ENCODE measurements at places on chromosomes 16 and 17. TPM values are rescaled to one million over a fixed set of nuclear protein-coding genes. Genes with fewer than 3 reads are reported as not detected.

GRCh38 chr17:65637786-65638185, 76.3 kb upstream of the AXIN2 start:
- DNase-seq = no peak

DNA sequence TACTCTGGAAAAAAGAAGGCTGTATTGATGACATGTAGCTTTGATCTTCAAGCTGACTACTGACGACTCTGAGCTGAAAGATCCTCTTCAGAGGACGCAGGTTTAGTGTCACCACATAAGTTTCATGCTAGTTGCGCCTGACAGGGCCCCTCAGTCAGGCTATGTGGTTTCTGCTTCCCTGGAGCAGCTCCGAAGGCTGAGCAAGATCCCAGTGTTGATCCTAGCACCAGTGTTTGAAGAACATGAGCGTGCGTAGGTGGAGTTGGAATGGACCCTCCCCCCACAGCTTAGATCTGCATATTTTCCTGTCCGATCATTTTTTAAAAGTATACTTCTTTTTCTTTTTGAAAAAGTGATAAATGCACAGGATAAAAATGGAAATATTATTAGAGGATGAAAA, 17.3 kb downstream of the BANP start:
- no peak for DNase-seq

The ATXN1L gene
- 16.9 TPM for total RNA-seq

The PLCG2 gene
- total RNA-seq = 7.6 TPM

DNA sequence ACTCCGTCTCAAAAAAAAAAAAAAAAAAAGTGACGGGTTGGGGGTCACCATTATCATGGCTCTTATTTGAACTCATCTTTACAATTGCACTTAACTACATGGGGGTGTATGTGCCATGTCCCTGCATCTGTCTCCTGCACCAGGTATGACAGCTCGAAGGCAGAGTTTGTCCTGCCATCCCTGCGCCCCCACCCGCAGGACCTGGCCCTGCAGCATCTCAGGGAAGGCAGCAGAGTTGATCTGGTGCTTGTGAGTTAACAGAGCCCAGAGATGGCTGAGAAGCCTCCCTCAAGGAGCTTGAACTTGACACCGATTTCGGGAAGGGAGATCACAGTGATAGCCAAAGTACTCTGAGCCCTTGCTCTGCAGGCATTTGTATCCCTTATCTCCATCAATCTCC, 44.8 kb downstream of the C16orf82 start:
- no peak for DNase-seq

The FA2H gene
- total RNA-seq = not detected

DNA sequence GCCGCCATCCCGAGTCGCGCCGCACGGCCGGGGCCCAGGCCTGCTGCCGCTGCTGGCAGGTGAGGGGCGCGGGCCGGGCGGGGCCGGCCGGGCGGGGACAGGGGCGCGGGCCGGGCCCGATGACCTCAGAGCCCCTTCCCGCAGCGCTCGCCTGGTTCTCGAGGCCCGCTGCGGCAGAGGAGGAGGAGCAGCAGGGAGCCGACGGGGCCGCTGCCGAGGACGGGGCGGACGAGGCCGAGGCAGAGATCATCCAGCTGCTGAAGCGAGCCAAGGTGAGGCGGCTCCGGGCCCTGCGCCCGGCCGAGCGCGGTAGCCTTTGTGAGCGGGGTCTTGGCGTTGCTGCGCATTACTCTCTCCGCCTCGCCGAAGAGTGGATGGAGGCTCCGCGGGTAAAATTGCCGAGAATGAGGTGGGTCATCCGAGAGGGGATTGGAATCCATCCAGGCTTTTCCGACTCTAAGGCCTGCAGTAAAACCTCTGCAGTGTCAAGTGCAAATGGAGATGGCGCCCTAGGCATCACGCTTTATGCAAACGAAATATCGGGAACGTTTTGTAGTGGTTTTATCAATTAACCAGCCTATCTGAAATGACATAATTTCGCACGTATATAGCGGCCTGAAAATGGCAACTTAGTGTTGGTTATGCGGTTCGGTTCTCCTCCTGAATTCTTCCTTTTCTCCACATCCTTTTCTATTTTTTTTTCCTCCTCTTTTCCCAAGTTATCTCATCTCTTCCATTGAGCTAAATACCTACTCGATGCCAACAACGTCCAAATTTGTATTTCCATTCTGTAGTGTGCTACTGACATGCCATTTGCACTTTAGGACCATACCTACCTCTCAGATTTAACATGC, 577 bp downstream of the TTC19 start:
- peak; percentile 69 for DNase-seq

GRCh38 chr16:67666559-67667452, at the start of the genes C16orf86 and ENKD1:
Gene C16orf86 (plus strand): TSS chr16:67666814. CDS start chr16:67666971, 157 bp downstream.
Gene ENKD1 (minus strand): TSS chr16:67666750. CDS start chr16:67666442, 308 bp downstream.
- peak; percentile 91 for DNase-seq

DNA sequence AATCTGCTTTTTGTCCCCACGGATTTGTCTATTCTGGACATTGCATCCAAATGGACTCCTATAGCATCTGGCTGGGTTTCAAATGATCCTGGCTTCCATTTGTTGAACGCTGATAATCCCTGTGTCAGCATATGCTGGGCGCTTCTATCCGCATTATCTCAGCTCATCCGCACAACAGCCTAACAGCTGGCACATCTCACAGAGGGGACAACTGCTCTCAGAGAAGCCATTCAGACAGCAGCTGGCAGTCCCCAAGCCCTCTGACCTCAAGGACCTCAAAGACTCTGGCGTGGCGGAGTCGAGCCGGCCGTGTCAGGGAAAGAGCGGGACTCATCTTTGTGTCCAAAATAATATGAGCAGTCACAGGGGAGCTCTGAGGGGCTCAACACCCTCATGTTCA, 82.3 kb downstream of the NT5M start:
- DNase-seq = no peak

The G6PC1 gene
- total RNA-seq = not detected

The CFAP119 gene
- 1.7 TPM for total RNA-seq

- no peak for DNase-seq
Observed at GRCh38 chr16:72425571-72426341, 253.8 kb upstream of the PMFBP1 start.

The CDH8 gene
- not detected for total RNA-seq

The C1QL1 gene
- total RNA-seq = 0.37 TPM

- DNase-seq = no peak
Observed at GRCh38 chr16:9412915-9413264, 321.4 kb downstream of the HAPSTR1 start.

DNA sequence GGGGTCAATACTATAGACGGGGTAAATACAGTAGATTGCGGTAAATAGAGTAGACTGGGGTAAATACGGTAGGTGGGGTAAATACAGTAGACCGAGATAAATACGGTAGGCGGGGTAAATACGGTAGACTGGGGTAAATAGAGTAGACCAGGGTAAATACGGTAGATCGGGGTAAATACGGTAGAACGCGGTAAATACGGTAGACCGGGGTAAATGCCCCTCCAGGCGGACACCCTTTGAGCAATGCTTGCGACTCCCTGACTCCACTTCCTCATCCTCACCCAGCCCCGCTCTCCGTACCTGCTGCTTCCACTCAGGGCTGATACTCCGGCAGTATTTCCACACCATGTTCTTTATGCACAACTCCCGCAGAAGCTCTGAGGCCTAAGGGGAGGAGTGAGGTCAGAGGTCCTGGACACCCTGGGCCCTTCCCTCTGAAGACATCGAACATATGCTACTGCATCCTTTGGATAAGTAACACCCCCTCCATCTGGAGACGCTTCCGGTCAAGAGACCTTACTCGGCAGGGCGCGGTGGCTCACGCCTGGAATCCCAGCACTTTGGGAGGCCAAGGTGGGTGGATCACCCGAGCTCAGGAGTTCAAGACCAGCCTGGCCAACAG, 13.3 kb upstream of the CRK start:
- no peak for DNase-seq

The QPRT gene
- total RNA-seq = 6.8 TPM

GRCh38 chr17:41464682-41465081, 2.5 kb downstream of the KRT32 start:
- no peak for DNase-seq

The AGRP gene
- not detected for total RNA-seq

- no peak for DNase-seq
Observed at GRCh38 chr17:4598776-4599504, 14.6 kb downstream of the SMTNL2 start.

The ANKRD40CL gene
- total RNA-seq = not detected

GRCh38 chr17:82449131-82449882, 1.2 kb downstream of the CYBC1 start:
- DNase-seq = peak; percentile 84

The WNT3 gene
- 0.09 TPM for total RNA-seq

DNA sequence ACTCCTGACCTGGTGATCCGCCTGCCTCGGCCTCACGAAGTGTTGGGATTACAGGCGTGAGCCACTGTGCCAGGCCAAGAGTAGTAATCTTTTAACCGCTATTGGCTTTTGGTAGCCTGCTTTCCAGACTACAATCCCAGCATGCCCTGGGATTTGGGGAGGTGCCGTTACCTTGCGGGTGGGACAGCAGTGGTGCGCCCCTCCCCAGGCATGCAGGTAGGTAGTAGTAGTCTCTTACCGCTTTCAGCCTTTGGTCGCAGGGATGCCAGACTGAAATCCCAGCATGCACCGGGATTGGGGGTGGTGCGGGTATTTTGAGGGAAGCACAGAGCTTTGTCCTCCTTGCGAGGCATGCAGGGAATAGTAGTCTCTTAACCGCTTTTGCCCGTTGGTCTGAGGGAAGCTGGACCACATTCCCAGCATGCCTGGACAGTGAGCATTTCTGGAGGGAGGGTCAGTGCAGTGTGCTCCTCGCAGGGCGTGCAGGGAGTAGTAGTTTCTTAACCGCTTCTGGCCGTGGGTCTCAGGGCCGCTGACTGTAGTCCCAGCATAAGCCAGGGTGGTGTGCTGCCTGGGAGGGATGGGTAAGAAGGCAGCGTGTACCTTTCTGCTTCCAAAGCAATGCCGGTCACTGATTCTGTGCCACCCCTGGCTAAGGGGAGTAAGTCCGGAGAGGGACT, 1686.8 kb downstream of the TP53TG3F start:
- no peak for DNase-seq

DNA sequence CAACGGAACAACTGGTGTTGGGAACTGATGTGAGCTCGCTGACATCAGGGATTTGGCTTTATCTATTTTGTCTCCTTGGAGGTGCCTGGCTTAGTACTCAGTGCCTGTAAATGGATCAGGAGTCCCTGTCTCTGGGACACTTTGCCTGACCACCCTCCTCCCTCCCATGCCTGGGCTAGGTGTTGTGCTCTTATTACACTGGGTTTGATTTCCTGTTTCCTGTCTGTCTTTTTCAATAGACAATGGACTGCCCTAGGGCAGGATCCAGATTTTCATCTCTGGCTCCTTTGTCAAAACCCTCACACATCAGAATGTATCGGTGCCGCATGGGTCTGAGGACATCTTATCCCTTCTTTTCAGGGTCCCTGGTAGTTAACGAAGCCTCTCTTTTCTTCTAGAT, 223.6 kb upstream of the ASIC2 start:
- no peak for DNase-seq

DNA sequence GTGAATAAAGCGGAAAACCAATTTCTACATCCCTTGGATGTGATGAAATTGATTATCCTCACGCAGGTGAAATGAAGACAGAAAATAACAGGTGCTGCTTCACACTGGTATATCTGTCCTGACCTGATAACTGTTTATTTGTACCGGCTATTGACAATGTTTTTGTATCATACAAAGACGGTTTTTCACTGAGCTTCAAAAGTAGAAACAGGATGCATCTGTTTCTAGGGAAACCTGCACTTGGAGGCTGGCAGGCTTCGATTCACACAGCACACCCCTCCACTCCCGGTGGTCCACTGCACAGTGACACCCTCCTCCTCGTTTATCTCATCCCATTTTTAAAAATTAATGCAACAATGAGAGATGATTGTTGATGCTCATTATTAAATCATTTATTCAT, 104.5 kb downstream of the CPPED1 start:
- no peak for DNase-seq

GRCh38 chr16:56779906-56780305, 50.0 kb downstream of the NUP93 start:
- no peak for DNase-seq

DNA sequence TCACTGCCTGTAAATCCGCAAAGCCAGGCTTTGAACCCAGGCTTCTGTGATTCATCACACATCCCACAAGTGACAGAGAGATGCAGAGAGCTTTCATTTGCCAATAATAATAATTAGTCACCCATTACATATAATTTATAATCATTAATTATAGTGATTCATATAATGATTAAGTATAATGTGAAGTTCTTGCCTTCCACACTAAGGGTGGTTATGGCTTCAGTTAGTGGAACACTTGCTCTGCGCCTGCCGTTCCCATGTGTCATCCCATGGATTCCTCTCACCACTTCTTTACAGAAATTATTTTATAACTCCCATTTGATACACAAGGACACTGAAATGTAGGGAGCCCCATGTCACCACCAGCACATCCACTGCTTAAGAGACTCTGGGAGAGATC, 39.8 kb upstream of the XYLT1 start:
- no peak for DNase-seq

The FAM171A2 gene
- total RNA-seq = 0.18 TPM

DNA sequence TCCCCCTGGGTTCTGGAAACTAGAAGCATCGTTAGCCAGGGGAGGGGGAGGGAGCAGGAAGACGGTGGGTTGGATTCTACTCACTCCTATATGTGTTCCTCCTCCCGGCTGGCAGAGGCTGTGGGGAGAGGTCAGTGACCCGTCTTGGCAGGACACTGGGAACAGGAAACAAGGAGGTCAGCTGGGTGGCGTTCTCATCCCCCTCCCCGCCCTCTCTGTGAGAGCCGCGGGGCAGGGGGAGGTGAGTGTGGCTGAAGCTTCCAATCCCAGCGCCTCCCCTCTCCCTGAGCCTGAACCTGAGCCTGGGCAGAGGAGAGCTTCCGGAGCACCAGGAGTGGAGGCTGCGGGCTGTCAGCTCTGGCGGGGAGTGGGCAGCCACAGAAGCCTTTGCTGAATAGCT, 12.5 kb downstream of the GPRC5C start:
- no peak for DNase-seq

DNA sequence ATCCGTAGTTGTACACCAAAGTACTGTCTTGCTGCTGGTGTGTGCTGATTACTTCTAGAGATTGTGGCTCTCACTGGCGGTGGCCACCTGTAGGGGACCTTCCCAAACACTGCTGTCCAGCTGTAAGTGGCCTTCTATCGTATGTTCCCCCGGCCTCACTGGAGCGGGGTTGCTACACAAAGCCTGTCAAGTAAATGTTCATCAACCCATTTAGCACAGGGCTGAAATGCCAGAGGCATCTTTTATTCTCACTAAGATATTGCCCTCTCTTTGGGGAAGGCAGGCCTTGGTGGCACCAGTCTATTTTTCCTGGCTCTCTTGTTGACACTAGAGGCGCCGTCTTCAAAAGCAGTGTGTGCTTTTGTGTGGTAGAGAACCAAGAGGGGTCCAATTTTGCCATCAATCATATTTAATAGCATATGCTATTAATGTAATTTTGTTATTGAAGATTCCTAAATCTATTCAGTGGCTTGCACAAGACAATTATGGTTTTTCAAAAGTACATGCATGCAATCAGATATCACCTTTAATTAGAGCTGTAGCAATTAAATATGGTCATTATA, 514.4 kb upstream of the SALL1 start:
- DNase-seq = no peak

DNA sequence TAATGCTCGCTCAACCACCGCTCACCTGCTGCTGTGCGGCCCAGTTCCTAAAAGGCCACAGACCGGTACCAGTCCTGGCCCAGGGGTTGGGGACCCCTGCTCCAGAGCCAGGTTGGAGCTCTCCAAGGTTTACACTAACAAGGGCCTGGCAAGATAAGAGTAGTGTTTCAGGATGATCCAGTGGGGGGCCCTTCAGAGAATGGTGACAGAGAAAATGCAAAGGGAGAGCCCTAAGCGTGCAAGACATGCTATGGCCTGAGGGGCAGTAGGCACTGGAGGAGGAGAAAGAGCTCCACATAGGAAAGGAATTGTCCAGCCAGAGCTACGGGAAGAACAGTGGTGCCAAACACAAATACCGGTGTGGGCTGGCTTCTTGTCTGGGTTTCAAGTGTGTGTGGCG, 233.4 kb downstream of the STX8 start:
- no peak for DNase-seq

GRCh38 chr16:74046524-74046923, 250.1 kb upstream of the PSMD7 start:
- no peak for DNase-seq

Data from activated CD4-positive, alpha-beta T cell treated with anti-CD3 and anti-CD28 coated beads for 36 hours (primary cell).